ENCODE measurements at places on chromosomes 4 and X.

DNA sequence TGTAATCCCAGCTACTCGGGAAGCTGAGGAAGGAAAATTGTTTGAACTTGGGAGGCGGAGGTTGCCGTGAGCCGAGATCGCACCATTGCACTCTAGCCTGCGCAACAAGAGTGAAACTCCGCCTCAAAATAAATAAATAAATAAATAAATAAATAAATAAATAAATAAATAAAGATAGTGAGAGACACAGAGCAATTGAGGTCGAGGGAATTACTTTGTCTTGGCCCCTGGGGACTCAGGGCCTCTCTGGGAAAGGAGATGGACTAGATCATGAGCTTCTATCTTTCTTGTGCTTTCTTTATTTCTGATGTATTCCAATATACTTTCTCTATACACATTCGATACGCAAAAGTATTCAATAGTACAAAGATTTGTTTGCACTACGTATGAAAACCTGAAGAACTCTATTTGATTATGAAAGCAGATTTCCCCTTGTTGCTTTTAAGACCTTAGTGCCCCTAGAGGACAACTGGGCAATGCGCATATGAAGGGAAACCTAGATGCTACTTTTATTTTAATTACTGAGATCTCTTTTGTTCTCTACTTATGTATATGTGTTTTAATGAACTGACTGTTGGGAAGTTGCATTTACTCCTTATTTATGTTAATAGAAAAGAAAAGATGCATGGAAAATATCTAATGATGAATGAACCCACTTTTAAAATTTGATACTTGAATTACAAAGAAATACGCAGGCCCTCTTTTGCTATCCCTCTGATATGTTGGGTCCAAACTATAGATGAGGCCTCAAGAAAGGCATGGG lies 12.8 kb upstream of the ELOVL6 start:
- no peak for DNase-seq

- no peak for DNase-seq
Observed at GRCh38 chr4:4474476-4474875, 67.4 kb downstream of the STX18 start.

- no peak for DNase-seq
Observed at GRCh38 chr4:125049711-125050110, 265.0 kb upstream of the FAT4 start.

DNA sequence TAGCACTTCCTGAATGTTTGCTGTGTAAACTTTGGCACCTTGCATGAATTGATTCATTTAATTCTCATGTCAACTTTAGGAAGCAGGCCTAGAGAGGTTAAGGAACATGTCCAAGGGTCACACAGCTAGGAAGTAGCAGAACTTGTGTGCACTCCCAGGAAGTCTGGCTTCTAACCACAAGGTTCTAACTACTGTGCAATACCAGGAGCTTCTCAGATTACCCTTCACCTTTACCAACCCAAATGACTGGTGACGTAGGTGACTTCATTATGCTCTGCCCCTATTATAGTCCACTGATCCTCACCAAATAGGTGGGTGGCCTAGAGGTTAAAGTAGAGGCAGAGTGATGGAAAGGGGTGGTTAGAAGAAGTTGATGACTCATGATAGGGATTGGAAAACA lies 14.4 kb downstream of the AR start:
- DNase-seq = no peak

DNA sequence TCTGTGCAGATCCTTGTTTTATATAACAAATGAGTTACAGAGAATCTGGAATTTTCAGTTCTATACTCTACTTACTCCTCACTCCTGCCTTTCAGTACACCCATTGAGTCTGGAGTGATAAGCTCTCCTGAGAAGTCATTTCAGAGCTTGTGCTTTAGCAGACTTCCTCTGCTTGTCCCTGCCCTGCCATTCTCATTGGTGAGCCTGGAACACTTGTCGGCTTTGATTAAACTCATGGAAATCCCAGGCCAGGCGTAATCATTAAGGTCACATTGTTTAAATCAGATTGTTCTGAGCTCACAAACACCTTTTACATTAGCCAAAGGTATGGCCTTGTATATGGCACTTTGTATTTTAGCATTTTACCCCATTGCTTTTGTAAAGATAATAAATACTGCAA lies 102.7 kb downstream of the CNKSR2 start:
- DNase-seq = no peak

- DNase-seq = no peak
Observed at GRCh38 chr4:35739308-35739707, 505.0 kb downstream of the ARAP2 start.

DNA sequence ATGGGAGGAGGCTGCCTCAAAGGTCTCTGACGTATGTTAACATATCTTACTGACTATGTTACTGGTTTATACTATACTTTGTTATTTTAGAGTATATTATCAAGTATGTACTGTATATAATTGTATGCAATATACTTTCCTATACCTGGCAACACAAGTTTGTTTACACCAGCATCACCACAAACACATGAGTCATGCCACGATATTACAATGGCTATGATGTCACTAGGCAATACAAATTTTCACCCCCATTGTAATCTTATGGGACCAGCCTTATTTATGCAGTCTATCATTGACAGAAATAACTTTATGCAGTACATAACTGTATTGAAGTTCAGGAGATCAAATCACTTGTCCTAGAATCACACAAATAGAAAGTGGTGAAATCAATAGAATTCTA lies 329.9 kb upstream of the SLC7A11 start:
- no peak for DNase-seq

DNA sequence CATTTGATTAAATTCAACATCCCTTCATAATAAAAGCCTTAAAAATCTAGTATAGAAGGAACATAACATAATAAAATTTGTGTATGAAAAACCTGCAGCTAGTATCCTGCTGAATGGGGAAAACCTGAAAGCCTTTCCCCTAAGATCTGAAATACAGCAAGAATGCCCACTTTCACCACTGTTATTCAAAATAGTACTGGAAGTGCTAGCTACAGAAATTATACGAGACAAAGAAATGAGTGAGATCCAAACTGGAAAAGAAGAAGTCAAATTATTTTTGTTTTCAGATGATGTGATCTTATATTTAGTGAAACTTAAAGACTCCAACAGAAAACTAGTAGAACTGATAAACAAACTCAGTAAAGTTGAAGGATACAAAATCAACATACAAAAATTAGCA lies 152.9 kb downstream of the RTL3 start:
- DNase-seq = no peak

Data from brain pericyte (primary cell).